ENCODE measurements at places on chromosomes 1 and 21.

GRCh38 chr1:200242110-200243041, 167.5 kb downstream of the ZNF281 start:
- DNase-seq = peak; percentile 49

- no peak for DNase-seq
These were observed 10.1 kb downstream of the HECTD3 start for GRCh38 chr1:45001011-45001481.

GRCh38 chr1:191096405-191096804, 618.7 kb upstream of the BRINP3 start:
- no peak for DNase-seq

DNA sequence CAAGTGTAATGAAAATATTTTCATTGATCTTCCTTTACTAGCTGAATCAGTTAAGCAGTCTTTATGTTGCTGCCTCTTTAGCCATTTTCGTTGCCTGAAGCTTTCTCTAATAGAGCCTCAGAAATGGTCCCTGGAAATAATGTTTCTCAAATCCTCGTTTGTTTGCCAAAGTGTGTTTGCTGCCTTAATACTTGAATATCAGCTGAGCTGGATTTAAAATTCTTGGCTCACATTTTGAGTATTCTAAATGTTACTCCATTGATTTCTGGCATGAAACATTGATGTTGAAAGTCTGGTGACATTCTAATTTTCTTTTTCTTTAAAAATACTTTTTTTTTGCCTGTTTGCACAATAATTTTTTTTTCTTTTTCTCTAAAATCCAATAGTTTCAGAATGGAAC, 84.6 kb upstream of the SERBP1 start:
- no peak for DNase-seq

GRCh38 chr1:154405747-154406571, 816 bp downstream of the IL6R start:
- DNase-seq = peak; percentile 83

- no peak for DNase-seq
These were observed 28.4 kb upstream of the RCAN3 start for GRCh38 chr1:24474193-24474592.

- DNase-seq = no peak
These were observed 36.3 kb downstream of the ACTL8 start for GRCh38 chr1:17791480-17791879.

- no peak for DNase-seq
These were observed 7.4 kb downstream of the LRRC53 start for GRCh38 chr1:74504933-74505512.

DNA sequence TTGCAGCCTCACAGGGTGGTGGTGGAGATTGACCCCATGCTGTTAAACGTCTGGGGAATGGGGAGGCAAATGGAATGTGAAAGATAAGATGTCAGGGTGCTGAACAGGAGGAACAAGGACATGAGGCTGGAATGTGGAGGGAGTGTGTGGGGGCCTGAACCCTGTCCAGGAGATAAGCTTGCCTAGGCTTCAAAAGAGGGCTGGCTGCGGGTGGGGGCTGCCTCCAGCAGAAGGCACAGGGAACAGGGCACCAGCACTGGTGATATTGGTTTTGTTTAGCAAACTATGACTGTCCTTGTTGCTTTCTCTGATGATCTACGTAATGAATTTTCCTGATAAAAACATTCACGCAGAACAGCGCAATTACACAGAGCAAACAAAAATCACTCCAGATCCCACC, 52.4 kb upstream of the LRP8 start:
- DNase-seq = no peak

DNA sequence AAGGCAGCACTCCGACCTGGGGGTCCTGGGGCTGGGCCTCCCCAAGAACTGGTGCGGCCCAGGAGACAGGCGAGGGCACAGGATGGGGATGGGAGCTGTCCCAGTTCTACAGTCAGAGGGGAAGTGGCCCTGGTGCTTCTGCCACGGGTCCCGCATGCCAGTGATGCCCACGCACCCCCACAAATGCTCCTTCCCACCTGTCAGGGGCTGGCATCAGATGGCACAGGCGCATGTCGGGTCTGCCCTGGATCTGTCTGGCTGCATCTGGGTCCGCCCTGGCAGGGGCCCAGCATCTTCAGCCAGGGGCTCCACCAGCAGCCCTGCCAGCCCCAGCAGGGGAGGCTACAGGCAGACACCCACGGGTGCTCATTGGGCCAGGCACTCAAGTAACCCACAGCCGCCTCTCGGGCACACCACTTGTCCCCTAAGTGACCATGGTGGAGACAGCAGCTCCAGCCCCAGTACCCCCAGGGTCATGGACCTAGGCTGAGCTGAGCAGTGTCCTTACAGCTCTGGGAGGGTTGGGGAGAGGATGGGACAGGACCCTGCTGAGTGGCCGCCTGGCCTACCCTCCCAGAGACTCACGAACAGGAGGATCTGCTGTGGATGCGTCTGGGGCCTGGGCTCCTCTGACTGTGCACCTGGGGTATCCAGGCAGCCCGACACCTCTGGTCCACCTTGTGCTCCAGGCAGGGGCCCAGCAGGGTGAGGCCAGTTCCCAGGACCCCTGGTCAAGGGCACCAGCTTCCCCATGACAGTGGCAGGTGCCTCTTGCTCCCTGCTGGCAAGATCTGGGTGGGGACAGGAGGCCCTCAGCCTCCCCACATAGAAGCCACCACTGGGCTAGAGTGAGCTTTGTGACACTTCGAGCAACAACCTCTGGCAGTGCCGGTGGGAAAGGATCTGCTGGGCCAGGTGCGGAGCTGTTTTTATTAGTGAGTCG, 5.4 kb downstream of the SMIM1 start:
- DNase-seq = no peak

GRCh38 chr1:119431836-119432235, 16.9 kb downstream of the HSD3B2 start:
- no peak for DNase-seq

DNA sequence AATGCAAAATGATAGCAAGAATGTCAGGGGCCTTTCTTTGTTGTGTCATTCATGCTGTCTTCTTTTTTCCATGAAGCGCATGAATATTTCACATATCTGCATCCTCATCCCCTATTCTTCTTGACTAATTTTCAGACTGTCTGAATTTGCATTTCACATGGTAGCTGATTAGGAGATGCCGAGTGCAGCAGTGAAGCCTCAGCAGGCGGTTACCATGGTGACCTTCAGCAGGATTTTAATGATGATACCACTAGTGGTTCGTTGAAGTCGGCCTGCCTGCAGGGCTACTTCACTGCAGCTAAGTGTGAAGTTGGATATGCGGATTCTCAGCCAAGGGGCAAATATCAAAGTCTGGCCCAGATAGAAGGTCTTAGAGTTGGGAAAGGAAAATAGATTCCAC, 141.8 kb downstream of the NEK7 start:
- DNase-seq = no peak

DNA sequence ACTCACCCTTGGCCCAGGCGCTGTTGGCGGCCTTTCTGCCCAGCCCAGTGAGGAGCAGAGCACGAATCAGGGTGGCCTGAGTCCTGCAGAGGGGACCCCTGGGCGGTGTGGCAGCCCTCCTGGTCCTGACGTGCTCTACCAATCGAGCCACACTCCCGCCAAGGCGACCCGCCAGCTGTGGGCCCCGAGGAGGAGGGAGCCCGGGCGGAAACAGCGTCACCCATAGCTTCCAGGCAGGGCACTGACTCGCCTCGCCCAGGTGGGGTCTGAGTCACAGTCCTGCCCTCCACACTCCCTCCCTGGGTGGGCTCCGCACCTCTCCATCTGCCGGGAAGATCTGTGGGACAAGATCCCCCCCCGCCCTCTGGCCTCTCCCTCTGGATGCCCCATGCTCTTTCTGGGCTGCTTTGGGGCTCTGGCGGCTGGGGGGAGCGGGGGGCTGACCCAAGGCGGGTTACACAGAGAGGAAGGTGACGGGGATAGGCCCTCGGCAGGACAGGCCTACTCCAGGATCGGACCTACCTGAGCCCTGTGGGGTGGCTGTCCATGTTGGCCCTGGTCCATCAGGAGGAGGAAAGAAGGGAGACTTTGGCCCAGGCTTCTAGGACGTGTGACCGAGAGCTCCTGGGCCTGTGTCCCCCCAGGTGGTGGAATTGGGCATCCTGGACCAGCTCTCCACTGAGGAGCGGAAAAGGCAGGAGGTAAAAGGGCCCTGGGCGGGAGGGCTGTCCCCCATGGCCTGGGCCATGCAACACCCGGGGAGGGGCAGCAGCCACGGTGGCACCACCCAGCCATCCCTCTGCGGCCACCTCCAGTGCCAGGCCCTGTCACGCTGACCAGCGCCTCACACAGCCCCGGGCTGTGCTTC, 14.0 kb downstream of the ARHGEF16 start:
- DNase-seq = no peak

- DNase-seq = no peak
These were observed 604 bp upstream of the TMEM79 start for GRCh38 chr1:156283521-156283920.

- no peak for DNase-seq
These were observed 7.5 kb downstream of the TMEM59 start for GRCh38 chr1:54045496-54045895.

- peak; percentile 96 for DNase-seq
These were observed 12.6 kb downstream of the PIGP start for GRCh38 chr21:37060296-37060695.

DNA sequence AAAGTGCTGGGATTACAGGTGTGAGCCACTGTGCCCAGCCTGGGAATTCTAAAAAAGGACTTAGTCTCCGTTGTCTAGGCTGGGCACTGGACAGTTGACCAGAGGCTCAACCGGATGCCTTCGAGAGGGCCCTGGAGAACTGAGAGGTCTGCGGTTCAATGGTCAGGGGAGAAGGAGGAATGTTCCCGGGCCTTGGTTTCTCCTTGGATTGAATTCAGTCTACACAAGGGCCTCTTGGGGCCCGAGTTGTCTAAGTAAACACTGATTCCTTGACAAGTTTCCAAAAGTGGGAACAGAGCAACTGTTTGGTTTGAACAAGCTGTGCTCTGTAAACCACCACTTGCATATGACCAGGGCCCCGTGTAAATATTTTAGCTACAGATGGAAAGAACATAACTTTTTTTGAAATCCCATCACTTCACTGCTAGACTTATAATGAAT, 29.1 kb upstream of the CAPZB start:
- peak; percentile 15 for DNase-seq

DNA sequence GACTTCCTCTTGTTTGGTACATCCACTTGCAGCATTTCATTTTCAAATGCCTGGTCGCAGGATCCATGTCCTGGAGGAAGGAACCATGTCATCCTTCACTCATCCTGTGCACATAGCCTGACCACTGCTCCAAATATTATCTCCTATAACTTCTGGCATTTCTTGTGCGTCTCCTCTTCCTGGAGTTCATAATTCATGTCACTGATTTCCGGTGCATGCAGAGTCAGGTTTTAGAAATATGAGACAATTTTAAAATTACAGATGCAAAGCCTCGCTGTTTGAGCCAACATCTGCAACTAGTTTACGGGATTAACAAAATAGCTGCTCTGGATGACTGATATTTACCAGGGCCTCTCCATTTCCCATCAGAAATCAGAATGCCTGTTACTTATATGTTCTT, 268.1 kb downstream of the DNM3 start:
- DNase-seq = peak; percentile 42

DNA sequence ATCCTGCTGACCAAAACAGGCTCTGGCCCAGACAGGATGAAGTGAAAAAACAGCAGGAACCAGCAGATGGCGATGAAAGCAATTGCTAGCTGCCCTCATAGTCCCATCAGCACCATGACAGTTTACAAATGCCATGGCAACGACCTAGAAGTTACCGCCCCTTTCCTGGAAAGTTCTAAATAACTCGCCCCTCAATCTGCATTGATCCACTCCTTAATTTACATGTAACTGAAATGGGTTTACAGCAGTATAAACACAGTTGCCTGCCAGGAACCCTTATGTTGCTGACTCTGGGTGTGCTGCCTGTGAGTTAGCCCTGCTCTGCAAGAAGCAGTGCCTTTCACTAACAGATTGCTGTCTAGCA, 65.5 kb upstream of the CR1L start:
- DNase-seq = peak; percentile 42

DNA sequence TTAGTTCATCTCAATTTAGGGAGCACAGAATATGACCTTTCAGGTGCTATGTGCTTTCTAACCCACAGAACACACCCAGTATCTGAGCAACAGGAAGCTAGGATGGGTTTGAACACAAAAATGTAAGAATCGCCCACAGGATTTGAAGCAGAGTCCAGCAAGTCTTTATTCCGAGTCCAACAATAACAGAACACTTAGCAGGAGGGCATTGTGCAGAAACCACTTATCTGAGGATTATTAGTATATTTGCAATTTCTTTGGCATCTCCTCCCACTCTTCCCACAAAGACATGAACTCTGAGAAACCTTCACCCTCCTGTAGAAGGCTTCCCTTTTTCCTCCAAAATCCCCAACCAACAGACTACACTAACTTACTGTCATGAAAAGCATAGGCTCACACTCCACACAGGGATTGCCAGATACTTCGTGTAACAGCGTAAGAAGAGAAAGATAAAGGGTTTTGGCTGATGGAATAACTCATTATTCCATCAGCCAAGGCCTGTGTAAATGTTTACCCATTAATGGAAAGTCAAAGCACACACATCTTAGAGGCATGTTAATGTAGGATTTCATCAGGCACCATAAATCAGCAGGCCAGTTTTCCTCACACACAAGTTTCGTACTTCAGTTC, 16.1 kb downstream of the SIPA1L2 start:
- DNase-seq = no peak

- no peak for DNase-seq
These were observed 68.5 kb downstream of the SKI start for GRCh38 chr1:2296614-2297013.

DNA sequence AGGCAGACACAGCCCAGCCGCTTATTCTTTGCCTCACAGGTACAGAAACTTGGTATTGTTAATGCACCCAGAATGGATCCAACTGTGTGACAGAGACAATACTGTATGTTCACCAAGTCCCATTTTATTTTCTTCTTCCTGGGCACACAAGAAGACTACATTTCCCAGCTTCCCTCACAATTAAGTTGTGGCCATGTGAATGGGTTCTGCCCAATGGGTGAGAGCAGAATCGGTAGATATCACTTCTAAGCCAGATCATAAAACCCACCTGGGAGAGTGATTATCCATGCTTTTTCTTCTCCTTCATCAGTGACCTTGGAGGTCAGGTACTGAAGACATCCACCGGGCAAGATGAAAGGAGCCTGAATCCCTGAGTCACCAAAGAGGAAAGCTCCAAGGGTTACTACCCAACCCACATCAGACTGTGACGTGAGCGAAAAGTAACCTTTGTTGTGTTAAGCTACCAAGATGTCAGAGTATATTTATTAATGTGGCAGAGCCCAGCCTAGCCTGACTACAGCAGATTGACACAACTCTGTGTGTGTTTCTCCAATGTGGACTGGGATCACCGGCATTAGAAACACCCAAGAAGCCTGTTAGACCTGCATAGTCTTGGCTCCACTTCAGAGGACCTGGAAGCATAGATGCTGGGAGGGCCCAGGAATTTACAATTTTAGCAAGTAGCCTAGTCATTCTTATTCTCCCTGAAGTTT, 79.1 kb upstream of the GRIK3 start:
- no peak for DNase-seq

DNA sequence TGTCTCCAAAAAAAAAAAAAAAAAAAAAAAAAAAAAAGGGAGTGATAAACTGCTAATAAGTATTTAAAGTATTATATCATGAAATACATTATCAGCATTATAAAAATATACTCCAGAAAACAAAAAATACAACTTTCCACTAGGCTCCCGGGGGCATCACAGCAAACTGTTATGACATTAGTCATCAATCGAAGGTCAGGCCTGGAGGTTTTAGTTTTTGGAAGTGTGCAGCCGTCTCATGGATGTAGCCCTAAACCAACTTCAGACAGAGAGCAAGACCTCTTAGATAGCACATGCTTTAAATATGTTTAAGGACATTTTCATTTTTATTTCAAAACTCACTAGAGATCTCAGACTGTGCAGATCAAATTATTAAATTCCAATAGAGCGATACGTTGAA, 106.3 kb downstream of the RERE start:
- DNase-seq = no peak
